ENCODE measurements at places on chromosomes 2 and 18.

GRCh38 chr2:101718993-101719571 lies 21.6 kb downstream of the MAP4K4 start:
- DNase-seq = no peak

GRCh38 chr2:85104228-85104627 lies 29.0 kb upstream of the TCF7L1 start:
- DNase-seq = no peak

GRCh38 chr2:231764760-231765159 lies 16.3 kb downstream of the PDE6D start:
- DNase-seq = no peak

DNA sequence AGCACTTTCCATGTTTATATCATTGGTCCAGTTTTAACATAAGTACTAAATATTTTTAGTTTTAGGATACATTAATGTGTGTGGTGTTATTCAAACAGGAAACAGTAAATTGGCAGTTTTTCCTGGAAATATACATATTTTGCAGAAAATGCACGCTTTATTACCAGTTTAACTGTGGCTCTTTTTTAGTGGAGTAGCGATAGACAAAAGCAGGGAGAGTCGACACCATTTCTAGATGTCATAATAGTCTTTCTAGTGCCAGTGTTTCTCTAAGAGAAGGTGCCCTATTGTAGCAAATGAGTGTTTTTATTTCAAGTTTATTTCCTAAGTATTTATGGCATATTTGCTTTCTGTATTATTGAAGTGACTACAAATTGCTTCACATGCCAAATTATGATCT lies 9.1 kb upstream of the SLC35G4 start:
- no peak for DNase-seq

DNA sequence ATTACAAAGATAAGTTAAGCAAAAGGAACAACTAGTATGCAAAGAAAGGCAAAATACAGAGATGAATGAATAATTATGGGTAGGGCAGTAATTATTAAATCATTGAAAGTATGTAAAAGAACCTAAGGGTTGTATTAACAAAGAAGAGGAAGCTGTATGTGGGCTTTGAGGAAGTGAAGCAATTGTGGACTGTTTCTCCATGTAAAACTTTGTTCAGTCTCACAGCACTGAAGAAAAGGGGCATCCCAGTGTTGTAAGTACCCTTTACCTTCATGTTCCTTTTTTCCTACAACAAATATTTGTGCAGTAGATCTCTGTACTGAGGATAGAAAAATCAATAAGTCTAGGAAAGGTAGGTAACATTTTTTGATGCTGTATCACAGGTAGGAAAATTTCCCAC lies 388.7 kb upstream of the NRP2 start:
- DNase-seq = no peak

- no peak for DNase-seq
Observed at GRCh38 chr2:236828820-236829219, 256.9 kb upstream of the COPS8 start.

- no peak for DNase-seq
Observed at GRCh38 chr2:211203986-211204385, 647.6 kb downstream of the CPS1 start.

DNA sequence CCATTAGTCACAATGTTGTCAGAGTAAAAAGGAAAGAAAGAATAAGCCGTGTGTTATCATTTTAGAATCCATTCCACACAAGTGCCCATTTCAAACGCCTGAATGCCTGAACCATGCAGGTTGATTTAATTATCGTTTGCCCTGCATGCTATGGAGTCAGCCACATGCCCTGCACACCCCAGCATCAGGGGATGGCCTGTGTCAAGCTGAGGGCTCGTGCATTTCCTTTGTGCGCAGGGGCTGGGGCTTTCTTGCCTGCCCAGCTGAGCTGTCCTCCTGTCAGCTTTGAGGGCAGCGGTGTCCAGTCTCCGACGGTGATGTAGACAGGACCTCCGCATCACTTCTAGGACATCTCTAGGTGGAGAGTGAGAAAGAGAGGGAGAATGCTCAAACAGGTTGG lies 200.4 kb downstream of the TSN start:
- DNase-seq = no peak

- DNase-seq = no peak
Observed at GRCh38 chr2:47503481-47504070, 100.6 kb downstream of the MSH2 start.

DNA sequence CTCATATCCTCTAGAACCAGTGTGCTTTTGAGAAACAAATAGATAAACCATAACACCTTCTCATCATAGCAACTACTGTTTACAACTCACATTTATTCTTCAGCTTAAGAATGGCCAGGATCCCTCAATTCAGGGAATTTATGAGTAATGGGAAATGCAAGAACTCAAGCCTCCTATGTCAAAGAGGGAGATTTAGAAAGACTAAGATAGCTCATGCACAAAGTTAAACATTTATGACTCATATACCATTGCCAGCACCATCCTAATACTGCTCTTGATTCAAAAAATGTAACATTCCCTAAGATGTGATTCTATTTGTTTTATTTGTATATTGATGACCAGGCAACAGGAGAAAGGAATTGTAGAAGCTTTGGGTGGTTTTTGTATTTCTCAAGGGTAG lies 172.8 kb downstream of the CYP26B1 start:
- no peak for DNase-seq

DNA sequence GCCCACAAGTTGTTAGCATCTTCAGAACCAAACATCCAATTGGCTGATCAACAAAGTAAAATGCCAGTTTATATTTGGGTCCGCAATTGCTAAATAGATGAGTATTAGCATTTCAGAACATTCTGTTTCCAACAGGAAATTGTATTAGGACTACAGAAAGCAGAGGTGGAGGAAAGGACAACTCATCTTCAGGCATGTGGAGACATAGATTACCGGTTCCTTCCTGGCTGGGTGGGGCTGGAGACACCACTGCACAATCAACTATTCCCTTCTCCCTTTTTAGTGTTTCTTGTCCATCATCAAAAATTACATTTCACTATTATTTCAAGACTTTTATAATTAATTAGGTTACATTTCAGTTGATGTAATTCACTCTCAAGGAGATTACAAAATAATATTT lies 83.8 kb downstream of the ADAM23 start:
- no peak for DNase-seq

DNA sequence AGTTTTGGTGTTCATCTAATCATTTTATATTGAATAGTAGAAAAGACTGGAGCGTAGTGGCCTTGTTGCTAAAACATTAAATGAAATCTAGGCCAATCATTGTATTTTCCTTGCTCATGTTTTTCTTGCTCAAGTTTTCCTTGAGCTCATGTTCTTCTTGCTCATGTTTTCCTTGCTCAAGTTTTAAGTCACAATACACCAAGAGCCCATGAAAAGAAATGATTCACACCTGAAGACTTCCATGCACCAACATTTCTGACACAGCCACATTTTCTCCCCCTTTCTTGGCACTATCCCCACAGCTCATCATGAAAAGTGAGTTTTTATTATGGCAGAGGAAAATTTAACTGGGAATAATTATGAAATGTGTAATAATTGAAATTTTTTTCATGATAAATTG lies 92.0 kb downstream of the LRP1B start:
- no peak for DNase-seq

DNA sequence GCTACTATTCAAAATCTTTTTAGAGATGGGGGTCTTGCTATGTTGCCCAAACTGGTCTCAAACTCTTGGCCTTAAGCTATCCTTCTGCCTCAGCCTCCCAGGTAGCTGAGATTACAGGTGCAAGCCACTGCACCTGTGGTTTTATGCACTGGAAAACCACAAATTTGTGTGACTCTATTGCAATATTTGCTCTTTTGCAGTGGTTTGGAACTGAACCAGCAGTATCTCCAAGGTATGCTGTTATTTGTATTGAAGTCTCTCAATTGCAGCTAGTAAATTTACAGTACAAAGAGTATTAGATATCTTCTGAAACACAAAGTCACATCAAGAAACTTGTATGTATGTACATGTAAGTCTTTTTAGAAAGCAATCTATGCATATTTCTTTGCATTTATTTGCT lies 46.2 kb downstream of the PPP4R1 start:
- DNase-seq = no peak

- no peak for DNase-seq
Observed at GRCh38 chr2:189441709-189442074, 418 bp downstream of the WDR75 start.

- no peak for DNase-seq
Observed at GRCh38 chr18:79600141-79600540, 79.5 kb upstream of the CTDP1 start.

DNA sequence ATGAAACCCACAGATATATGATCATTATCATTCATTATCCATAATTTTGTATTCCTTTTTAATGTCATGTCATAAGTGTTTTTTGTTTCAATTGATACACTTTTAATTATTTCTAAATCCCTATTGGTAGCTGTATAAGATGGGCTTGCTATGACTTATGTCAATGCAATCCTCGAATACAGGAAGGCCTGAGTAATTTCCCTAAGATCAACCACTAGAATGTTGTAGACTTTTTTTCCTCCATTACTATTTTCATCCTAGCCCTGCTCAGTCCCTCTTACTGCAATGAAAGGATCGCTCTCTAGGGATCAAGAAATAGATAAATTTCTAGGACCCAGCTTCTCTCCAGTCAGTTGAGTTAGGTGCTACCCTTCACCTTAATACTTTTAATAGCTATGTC lies 186.3 kb downstream of the KCNE4 start:
- DNase-seq = no peak

DNA sequence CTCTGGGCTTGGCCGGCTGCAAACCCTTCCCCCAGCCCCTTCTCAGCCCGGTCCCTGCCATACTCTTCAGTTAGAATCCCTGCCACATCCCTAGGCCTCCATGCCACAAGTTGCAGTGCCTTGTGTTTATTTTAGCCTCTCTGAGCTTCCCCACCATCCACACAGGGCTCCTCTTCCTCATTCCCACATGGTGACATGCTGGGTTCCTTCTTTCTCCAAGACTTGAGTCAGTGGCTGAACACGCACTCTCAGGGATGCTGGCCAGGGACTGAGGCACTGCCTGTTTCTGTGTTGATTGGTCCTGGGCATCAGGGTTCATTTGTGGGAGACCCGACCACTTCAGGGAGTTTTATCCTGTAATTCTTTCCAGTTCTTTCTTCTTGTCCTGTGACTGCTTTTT lies 56.3 kb downstream of the KCNS3 start:
- no peak for DNase-seq

DNA sequence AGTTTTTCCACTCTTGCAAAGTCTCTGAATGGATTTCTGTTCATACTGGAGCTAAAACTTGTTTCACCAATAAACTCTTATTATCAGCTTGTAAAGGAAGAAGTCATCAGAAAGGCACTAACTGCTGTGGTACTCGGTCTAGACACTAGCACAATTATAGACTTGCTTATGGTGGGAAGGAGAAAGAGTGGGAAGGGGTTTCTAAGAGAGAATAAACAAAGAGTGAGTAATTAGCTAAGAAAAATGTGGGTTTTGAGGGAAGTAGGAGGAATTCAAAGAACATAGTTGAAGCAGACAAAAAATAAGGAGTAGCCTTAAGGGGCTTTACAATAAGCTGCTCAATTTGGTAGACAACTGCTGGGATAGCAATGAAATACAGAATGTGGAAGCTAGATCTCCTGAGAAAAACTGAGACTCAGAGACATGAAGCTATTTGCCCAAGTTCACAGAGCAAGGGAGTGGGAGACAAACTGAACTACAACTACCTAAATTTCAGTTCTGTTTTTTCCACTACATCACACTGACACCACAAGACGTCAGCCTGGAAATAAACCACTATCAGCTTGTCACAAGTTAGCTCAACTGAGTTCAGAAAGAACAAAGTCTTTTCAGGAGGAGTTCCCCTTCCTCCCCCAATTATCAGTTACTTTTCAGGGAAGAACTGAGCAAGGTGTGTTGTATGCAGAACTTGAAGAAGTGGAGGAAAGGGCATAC lies 59.7 kb downstream of the MAP4K3 start:
- DNase-seq = no peak

- DNase-seq = no peak
Observed at GRCh38 chr2:114261366-114261765, 181.1 kb upstream of the DPP10 start.

GRCh38 chr2:220533485-220533884 lies 906.1 kb downstream of the SLC4A3 start:
- no peak for DNase-seq

DNA sequence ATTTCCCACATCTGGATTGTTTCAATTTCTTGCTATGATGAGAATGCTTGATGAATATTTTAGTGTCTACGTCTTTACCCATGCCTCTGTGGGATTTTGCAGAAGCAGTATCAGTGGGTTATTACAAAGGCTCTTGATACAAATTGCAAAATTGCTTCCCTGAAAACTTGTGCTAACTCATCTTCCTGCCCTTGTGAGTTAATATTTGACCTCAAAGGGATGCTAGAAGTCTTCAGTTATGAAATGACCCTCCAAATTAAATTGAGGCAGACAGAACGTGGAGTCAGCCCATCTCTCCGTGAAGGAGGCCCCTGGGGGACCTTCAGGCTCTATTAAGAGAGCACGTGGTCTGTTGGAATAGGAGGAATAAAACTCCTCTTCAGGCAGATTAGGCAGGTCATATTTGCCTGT lies 239.2 kb upstream of the HS6ST1 start:
- no peak for DNase-seq

Measured in activated naive CD8-positive, alpha-beta T cell treated with anti-CD3 and anti-CD28 coated beads, Interleukin-2, amount 50 U/mL, for 16 hours (primary cell).